ENCODE measurements at places on chromosomes 12 and 14.

DNA sequence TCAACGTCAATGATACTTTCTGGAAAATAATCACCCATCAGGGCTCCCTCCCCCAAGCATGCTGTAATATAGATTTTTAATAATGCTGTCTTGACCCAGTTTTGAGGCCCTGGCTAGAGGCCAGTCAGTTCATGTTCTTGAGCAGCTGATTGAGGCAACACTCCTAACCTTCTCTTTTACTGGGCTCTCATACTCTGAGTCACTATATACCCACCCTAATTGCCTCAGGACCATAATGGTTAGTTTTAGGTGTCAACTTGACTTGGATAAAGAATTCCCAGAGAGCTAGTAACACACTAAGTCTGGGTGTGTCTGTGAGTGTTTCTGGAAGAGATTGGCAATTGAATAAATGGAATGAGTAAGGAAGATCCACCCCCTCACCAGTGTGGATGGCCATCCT lies 527.0 kb upstream of the ATP2B1 start:
- no peak for DNase-seq

DNA sequence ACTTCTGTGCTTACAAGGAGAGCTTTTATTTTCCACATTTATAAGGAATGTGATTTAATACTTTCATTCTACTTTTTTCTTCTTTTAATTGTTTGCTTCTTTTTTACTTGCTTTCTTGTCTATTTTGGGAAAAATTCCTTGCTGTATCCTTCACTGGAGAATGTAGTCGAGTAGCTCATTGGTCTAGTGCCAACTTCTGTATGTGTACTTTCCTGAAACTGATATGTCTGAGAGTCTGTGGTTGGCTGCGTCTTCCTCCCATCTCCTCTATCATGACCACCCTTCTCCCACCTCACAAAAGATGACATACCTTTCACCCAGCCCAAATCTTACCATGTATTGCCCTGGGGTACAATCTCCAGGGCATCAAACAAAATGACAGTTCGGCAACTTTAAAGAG lies 51.8 kb downstream of the MSRB3 start:
- DNase-seq = no peak

GRCh38 chr12:56546680-56547079 lies 25.1 kb downstream of the RBMS2 start:
- no peak for DNase-seq

DNA sequence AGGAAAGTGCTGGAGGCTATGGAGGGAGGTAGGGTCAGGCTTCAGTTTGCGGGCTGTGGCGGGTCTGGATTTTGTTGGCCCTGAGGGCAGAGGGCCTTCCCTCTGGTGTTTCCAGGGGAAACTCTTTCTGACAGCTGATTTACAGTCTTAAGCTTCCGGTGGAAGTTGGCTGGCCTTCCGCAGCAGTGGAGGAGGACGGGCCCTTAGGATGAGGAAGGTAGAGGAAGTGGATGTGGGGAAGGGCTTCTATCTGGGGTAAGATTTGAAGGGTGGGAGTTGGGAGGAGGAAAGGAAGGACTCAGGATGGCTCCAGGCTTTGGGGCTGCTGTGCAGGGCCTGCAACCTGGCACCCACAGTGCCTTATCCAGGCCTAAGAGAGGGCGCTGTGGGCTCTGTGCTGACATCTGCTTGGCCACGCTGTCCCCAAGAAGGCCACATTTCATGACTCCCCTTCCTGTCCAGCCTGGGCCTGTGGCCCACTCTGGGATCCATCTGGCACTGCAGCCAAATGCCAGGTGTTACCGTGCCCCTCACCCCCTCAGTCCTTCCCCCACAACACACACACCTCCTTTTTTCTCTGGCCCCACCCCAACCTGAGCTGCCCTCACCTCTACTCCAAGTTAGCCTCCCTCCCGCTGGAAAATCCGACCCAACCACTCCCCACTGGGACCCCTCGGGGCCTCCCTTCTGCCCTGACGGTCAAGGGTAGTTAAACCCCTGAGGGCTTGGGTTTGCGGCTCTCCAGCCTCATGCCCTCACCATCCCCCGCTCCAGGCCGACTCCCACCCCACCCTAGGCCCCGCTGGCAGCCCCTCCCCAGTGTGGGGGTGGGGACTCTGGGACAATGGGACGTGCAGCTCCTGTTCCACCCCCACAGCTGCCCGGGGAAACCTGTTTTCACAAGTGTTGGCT lies 7.7 kb upstream of the PPP1R13B start:
- DNase-seq = peak; percentile 51

GRCh38 chr14:74395094-74395493 lies 30.9 kb downstream of the SYNDIG1L start:
- no peak for DNase-seq

GRCh38 chr12:111390910-111391309 lies 14.8 kb upstream of the SH2B3 start:
- no peak for DNase-seq

GRCh38 chr12:48296586-48297282 lies 54.0 kb downstream of the ZNF641 start:
- DNase-seq = no peak

DNA sequence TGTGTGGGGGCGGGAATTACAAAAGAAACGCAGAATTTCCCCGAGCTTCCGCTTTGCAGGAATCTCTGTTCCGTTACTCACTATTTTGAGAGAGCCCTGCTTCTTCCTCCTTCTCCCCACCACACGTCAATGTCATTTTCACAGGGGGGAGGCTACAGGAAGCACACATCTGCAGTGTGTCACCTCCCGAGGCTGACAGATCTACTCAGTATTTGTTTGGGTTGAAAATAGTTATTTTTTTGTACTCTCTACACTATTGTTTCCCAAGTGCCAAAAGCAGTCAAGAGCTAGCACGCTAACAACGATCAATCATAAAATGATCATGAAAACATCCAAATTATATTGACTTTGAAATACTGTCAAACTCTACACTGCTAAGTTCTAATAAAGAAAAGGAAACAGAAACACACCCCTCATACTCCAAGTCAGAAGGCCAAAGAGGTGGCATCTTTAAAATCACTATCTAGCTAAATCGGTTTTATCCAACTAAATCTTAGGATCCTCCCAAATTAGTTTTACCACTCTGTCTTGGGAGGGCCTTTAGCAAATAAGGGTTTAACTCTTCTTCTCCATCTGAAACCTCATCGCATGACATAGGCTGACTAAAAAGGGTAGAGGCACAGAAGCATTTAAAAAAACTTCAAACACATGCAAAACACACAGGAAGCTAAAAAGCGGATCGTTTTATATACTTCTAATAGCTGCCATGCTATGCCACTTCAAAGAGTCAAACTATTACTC lies 51.8 kb downstream of the FOXN3 start:
- DNase-seq = no peak

DNA sequence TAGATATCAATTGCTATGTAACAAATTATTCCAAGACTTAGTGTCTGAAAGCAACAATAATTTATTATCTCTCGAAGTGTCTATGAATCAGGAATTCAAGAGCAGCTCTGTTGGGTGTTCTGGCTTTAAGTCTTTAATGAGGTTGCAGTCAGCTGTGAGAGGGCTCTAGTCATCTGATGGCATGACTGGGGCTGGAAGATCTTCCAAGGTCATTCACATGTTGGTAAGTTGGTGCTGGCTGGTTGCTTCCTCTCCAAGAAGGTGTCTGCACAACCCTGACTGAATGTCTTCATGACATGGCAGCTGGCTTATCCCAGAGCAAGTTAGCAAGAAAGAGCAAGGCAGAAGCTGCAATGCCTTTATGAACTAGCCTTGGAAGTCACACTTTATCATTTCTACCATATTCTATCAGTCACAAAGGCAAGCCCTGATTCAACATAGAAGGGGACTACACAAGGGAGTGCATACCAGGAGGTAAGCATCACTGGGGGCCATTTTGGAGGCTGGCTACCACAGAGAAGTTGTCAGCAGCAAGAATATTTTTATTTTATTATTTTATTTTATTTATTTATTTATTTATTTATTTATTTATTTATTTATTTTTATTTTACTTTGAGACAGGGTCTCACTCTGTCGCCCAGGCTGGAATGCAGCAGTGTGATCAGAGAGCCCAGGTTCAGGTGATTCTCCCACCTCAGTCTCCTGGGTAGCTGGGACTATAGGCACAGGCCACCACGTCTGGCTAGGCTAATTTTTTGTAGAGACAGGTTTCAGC lies 7.6 kb upstream of the SLC38A2 start:
- no peak for DNase-seq

- DNase-seq = no peak
Measured at GRCh38 chr14:20556500-20557211, 4.2 kb downstream of the RNASE9 start.

DNA sequence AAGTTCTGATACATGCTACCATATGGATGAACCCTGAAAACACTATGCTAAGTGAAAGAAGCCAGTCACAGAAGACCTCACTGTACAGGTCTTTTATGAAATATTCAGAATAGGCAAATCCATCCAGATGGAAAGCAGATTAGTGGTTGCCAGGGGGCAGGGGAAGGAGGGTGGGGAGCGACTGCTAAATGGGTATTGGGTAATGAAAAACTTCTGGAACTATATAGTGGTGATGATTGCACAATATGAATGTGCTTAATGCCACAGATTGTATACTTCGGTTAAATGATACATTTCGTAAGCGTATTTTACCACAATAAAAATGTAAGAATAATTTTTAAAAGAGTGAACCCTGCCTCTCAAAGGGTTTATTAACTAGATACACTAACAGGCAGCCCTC lies 11.8 kb upstream of the KSR2 start:
- no peak for DNase-seq

- DNase-seq = no peak
Measured at GRCh38 chr14:74670726-74671411, 42.0 kb downstream of the AREL1 start.

DNA sequence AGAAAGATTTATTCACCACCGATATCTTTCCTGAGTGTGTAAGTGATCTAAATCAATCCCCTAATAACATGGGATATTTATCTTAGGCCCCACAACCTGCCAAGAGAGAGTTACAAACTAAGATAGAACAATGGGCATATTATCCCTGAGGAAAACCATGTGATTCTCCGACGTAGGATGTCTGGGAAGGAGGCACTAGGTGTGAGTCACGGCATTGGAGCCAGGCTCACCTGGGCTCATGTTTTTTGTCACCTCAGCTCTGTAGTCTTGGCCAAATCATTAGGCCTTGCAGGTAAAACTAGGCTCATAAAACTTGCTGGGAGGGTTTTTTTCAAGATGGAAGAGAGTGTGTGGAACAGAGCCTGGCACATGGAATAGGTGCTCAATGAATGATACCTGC lies 129.7 kb upstream of the PLEKHG7 start:
- no peak for DNase-seq

DNA sequence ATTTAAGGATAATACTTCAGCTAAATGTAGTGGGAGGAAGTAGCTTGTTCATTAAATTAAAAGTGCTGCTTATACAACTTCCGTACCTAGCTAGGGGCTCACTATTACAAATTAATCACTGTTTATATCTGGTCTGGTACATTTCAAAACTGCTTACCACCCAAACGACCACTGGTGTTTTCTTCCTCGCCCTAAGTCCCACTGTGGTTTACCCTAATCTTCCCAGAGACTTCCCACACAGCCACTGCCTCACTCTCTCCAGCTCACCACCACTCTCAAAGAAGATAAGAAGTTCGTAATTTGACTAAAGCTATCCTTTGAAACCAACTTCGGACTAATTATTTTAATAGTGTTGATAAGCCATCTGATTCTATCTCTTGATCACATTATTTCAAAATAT lies 62.6 kb downstream of the PLXNC1 start:
- no peak for DNase-seq

DNA sequence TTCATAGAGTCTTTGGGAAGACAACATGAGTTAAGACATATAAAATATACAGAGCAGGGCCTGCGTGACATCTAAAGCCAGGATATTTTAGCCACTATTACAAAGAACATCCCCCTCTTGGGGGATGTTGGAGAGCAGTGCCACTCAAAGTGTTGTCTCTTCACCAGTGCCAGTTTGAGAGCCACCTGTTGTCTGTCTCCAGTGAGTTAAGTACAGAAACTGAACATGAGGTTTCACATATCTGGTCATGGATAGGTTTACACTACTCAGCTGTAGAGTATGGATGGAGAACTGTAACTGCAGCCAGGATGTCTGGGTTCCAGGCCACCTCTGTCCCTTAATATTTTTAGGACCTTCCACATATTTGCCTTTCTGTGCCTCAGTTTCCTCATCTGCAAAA lies 39.1 kb downstream of the RNFT2 start:
- DNase-seq = peak; percentile 16

DNA sequence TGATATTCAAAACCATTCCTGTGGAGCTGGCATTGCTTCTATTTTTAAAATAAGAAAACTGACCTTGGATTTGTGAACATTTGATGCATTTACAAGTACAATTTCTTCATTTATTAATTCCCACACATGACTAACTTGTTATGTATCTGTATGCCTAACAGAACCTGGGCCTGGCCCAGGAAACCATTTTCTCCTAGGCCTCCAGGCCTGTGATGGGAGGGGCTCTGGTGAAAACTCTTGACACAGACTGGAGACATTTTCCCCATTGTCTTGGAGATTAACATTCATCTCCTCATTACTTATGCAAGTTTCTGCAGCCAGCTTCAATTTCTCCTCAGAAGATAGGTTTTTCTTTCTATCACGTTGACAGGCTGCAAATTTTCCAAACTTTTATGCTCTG lies 42.0 kb downstream of the GLIPR1L2 start:
- DNase-seq = no peak

GRCh38 chr14:96380735-96381134 lies 11.2 kb upstream of the AK7 start:
- no peak for DNase-seq

- DNase-seq = no peak
Measured at GRCh38 chr12:15919418-15919817, 8.3 kb downstream of the DERA start.

DNA sequence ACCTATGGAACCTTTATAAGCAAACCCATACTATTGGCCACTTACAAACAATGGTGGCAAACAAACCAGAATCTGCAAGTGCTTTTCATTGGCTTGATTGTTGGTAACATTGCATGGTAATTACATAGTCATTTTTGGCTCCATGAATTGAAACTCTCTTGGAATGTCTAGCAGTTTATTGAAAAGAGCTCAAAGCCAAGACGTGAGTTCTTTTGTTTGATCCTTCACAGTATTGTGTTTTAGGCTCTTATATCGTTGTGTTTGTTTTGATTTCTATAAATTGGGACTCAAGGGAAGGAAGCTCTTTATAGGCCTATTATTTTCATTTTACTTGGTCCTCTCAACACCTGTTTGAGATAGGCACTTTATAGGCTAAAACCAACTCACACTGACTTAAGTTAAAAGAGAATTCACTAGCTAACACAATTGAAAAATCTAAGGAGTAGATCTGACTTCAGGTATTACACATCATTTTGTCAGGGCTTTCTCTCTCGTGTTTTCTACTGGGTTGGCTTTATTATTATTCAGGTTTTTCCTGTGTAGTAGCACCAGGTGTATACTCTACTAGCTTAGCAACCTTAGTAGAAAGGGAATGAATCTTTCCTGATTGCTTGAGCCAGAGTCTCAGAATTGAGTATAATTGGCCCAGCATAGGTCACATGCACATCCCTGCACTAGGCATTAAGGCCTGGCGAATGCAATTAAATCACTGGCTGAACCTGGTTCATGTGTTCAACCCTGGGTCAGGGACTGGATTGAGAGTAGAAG lies 341.4 kb downstream of the RAD51B start:
- no peak for DNase-seq

- DNase-seq = no peak
Measured at GRCh38 chr14:95495076-95495475, 21.4 kb downstream of the SYNE3 start.
